ENCODE measurements at places on chromosomes 13 and 19.

DNA sequence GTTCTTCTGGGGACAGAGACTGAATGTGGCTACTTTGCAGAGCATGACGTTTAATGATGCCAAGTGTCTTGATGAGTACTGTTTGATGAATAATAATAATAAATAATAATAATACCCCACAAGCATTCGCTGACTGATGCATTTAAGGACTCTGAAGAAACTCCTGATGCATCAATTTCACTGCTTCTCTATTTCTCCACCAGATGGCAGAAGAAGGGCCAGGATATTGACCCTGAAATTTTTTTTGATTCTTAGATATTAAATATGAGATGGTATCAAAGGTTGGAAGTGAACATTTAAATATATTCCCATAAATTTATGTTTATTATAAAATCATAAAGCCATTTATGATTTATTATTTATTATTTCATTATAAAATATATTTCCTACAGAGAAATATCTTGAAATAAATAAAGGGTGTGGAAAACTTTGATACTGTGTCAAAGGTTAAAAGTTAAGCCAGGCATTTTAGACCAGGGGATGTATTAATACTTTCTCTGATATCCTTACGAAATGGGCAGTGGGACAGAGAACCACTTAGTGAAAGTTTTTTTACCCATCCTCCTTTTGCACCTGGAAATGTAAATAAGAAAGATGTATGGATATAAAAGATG, 170.9 kb downstream of the LACC1 start:
- no peak for DNase-seq

DNA sequence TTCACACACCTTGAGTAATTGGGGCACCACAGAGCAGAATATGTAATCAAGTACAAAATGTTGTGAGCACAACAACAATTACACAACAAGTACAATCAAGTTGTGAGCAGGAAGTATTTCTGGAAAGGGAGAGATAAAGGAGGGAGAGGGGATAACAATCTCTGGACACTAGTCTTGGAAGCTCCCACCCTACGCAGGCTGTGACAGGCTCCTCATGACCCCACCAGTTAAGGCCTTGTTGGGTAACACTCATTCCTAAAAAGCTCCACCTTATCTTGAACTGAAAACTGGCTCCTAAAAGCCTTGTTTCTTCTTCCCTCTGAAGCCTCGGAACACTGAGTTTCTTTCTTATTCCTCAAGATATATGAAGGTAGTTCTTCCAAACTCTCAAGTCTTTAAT, 806.0 kb downstream of the UQCRFS1 start:
- no peak for DNase-seq

DNA sequence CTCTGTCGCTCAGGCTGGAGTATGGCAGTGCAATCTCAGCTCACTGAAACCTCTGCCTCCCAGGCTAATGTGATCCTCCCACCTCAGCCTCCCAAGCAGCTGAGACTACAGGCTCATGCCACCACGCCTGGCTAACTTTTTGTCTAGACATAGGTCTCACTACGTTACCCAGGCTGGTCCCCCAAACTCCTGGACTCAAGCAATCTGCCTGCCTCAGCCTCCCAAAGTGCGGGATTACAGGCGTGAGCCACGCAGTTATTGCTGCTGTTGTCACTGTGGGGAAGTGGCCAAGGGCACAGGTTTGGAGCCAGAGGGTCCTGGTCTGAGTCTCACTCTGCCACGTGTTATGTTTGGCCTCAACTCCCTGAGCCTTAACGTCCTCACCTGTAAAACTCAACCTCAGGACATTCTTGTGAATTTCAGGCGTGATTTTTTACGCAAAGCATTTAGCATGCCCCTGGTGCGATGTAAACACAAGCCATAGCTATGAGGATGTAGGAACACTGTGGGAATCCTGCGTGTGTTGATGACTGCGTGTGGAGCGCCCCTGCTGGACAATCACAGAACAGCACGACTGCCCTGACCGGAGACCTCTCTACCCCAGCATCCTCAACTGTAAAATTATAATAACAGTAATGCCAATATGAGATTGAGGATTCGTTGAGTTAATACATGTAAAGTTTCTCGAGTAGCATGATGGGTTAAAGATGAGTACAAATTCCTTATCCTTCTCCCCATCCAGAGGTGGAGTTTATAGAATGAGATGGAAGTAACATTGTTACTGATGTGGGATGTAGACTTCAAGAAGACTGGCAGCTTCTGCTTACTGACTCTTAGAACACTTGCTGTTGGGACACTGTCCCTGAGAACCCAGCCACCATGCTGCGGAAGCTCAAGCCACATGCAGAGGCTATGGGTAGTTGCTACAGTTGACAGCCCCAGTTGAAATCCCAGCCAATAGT, 41.8 kb upstream of the PNMA8B start:
- peak; percentile 50 for DNase-seq

GRCh38 chr19:4742723-4743646, 19.3 kb upstream of the DPP9 start:
- DNase-seq: no peak

GRCh38 chr19:37905946-37906868, at the start of gene WDR87:
Gene WDR87, minus strand, starts transcription at chr19:37906594. Its CDS starts 8,355 bp downstream, at chr19:37898239.
- DNase-seq: peak; percentile 15
